ENCODE measurements at places on chromosomes 11 and 22.

DNA sequence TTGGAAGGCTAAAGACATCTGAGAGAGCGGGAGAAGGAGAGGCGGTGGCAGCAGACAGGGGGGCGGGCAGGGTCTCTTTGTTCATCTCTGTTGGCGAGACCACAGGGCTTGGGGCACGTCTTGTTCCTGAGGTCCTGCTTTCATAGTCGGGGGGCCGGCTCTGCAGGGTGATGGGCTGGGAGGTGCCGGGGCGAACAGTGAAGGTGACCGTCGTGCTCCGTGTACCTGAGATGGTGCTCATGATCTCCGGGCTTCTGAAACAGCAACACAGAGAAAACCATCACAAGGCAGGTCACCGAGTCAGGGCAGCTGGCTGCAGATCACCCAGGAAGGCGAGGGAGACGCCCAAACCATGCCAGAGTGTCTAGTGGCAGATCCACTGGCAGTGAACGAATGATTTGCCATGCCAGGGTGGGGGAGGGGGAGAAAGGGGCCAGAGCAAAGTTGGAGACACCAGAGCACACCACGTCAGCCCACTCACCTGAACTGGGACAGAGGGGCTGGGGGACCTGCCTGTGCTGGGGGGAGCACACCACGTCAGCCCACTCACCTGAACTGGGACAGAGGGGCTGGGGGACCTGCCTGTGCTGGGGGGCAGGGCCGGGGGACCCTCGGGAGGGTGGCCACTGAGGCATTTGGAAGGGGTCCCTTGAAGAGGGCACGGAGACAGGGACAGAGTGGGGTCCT, 75.0 kb downstream of the CTTN start:
- no peak for DNase-seq

- DNase-seq = no peak
These were observed 61.6 kb downstream of the LRP5 start for GRCh38 chr11:68373815-68374501.

DNA sequence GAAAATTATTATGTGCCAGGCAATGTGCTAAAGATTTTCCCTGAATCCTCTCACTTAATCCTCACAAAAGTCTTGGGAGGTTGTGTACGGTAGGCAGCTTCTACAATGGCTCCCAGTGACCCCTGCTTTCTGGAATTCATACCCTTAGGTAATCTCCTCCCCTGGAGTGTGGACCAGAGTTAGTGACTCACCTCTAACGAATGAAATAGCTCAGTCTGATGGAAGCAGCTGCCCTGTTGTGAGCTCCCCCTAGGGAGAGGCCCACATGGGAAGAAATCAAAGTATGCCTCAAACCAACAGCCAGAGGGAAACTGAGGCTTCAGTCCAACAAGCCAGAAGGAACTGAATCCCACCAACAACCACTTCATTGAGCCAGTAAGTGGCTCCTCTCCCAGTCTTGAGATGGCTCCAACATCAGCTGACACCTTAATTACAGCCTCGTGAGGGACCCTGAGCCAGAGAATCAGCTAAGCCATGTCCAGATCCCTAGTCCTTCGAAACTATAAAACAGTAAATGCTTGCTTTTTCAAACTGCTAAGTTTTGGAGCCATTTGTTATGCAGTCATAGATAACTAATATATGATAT, 98.9 kb upstream of the ISX start:
- DNase-seq = no peak

DNA sequence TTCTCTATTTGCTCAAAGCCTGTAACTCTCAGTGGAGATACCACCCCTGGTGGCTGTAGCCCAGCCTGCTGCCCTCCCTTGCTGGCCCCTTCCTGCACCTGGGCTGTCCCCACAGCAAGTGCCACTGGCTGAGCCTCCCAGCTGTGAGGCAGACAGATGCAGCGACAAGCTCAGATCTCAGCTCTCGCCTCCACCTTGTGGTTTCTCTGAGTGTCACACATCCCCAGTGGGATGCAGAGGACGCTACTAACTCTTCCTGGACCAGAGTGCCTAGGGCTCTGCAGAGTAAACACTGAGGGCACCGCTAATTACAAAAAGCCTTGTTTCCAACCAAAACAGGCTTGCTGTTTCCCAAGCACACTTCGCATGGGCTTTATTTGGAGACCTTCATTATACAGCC, 8.9 kb downstream of the YPEL1 start:
- peak; percentile 21 for DNase-seq

- no peak for DNase-seq
These were observed 73.5 kb downstream of the RNF169 start for GRCh38 chr11:74822170-74822569.

DNA sequence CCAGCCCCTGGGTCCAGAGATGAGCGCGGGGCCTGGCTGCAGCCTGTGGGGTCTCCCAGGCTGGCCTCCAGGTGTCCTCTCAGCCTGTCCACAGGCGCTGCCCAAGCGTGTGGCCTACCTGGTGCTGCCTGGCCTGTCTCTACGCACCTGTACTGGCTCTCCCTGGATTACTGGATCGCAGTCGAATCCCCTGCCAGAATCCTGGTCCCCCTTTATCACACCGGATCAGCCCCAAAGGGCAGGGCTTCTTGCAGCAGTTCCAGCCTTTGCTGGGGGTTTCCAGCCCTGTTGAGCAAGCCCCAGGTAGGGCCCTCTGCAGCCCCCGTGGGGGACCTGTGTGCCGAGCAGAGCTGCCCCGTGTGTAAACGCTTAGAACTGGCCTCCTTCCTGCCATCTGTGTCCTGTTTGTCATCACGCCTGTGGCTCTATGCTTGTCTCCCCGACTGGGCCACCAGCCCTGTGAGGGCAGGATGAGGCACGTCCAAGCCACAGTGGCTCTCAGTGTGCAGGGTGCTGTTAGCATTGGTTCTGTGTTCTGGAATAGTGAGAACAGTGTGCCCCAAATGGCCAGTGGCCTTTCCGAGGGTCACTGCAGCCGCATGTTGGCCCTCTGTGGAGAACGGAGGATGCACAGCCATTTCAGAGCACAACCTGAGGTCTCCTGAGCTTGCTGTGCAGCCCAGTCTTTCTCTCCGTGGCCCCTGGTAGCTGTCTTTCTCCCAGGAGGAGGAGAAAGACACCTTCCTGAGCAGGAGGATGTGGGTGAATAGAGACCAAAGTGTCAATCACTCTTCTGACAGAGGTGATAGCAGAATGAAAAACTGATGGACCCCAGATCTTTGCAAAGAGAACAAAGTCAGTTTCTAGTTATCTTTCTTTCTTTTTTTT, 13.9 kb upstream of the TXNRD2 start:
- no peak for DNase-seq

DNA sequence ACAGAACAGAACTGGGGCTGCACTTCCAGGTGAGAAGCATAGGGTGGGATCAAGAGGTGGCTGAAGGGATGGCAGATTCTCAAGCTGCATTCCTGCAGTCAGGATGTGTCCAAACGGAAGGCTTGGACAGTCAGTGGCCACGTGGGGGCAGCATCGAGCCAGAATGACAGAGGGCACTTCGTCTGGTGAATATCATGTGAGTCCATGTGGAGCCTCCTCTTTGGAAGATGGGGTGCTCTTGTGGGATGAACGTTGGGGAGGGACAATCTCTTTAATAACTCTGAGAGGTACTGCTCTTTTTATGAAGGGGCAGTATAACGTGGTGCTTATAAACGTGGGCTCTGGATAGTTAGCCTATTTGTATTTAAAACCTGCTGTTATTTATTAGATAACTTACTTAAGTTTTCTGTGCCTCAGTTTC, 154.9 kb upstream of the NAV2 start:
- DNase-seq = peak; percentile 66

GRCh38 chr11:14089690-14090462, 127.4 kb downstream of the SPON1 start:
- no peak for DNase-seq

GRCh38 chr22:43110444-43110926, at the start of gene BIK:
Gene BIK, plus strand, starts transcription at chr22:43110750. Its CDS starts 13,273 bp downstream, at chr22:43124023.
- no peak for DNase-seq

DNA sequence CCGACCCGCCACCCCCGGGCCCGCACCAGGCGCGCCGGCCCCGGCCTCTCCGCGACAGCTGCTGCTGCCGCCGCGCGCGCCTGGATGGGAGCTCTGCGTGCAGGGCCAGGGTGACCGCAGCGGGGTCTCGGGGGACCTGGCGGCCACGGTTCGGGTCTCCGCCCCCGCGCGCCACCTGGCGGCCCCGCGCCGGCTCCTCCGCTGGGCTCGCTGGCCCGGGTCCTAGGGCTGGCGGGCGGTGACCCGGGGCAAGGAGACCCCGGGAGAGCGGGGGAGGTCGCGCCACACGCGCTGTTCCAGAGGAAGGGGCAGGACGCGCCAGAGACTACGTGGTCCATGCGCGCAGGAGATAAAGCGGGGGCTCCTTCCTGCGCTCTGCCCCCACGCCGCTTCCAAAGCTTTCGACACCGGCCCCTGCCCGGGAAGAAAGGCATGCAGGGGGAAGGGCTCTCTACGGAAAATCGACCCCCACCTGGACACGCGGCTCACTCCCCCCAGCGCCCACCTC, 562 bp downstream of the SHANK2 start:
- DNase-seq = no peak

DNA sequence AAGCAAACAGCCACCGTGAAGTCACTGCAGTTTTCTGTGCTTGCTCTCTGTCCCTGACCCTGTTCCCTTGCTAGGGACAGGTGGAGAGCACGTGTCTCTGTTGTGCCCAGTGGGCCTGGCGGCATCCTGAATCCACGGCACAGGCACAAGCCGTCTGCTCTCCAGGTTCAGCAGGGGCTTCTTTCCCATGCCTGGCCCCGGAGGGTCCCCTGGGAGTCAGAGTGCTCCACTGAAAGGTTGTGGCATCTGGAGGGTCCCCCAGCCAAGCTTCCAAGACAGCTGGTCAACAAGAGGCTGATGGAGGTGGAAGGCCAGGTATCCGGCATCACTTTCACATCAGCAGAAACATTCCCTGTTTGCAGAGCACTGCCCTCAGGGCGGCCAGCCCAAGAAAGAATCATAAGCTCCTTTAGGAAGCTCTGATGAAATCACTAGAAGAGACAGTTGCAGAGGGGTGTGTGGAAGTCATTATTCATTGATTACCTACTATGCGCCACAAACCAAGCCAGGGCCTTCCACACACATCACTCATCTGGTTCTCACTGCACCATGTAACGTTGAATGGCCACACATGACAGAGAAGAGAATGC, 346.4 kb upstream of the B3GAT1 start:
- no peak for DNase-seq

GRCh38 chr11:102322560-102322959, 5.3 kb downstream of the BIRC3 start:
- DNase-seq = no peak
